Cerebellum (tissue), 4 donors: ENCODE measurements at places on chromosomes 5 and 9.

DNA sequence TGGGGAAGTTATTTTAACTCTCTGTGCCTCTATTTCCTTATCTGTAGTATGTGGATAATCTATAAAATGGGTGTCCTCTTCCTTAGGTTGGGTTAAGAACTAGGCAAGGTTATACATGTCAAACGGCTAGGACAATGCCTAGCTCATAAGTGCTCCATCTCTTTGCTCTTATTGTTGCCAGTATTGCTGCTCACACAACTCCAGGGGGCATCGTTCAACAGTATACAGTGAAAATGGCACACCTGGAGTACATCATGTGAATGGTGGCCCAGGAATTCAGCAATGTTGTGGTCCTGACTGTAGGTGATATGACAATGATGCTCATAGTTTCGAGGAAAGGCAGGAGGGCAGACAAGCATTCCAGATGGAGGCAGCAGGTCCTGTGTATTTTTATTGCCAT lies 30.1 kb downstream of the SLIT3 start:
- no peak for DNase-seq

DNA sequence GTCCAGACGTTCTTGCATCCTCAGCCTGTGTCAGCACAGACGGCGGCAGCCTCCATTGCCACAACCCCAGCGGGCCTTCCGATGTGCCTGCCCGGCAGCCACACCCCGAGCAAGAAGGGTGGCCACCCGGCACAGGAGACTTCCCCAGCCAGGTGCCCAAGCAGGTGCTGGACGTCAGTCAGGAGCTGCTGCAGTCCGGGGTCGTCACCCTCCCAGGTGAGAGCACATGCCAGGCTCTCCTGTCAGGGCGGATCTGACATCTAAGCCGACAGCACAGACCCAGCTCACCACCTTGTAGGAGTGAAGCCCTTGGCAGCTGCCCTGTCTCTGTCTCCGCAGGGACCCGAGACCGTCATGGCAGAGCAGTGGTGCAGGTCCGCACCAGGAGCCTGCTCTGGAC lies 48.3 kb upstream of the LRRC14B start:
- DNase-seq: no peak

DNA sequence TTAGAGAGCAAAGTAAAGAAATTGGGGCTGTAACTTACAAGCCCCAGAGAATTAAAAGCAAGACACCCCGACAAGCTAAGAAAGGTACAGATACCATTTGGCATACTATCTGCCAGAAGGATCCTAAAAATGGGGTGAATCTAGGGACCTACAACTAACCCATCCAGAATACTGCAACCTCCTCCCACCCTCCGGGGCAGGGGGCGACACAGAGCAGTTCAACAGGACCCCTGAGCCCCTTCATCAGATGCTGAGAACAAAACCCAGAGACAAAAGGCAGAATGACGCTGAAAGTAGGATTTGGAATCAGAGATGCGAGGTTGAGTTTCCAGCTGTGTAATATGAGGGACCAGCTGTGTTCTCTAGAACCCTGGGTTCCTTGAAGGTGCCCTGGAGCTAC lies 71.2 kb downstream of the EPB41L4B start:
- DNase-seq: no peak

GRCh38 chr5:176788091-176788490 lies 22.3 kb upstream of the UNC5A start:
- no peak for DNase-seq

GRCh38 chr9:77926371-77926878 lies 105.2 kb downstream of the GNAQ start:
- no peak for DNase-seq

- no peak for DNase-seq
Observed at GRCh38 chr9:108196332-108197007, 659.3 kb downstream of the ACTL7B start.

DNA sequence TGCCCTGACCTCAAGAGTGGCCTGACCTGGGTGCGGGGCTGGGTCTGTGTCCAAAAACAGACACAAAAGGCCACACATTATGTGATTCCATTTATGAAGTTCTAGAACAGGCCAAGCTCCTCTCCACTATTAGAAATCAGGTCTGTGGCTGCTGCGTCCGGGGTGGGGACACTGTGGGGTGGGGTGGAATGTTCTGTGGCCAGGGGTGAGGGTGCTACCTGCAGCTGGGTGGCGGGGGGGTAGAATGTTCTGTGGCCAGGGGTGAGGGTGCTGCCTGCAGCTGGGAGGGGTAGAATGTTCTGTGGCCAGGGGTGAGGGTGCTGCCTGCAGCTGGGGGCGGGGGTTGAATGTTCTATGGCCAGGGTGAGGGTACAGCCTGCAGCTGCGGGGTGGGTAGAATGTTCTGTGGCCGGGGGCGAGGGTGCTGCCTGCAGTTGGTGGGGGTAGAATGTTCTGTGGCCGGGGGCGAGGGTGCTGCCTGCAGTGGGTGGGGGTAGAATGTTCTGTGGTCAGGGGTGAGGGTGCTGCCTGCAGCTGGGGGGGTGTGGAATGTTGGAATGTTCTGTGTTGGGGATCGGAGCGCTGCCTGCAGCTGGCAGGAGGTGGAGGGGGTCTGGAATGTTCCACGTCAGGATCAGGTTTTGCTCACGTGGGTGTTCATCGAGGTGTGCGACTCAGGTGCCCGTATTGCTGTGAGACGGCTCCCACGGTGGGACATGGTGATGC lies 8.3 kb downstream of the LCN12 start:
- DNase-seq: no peak

DNA sequence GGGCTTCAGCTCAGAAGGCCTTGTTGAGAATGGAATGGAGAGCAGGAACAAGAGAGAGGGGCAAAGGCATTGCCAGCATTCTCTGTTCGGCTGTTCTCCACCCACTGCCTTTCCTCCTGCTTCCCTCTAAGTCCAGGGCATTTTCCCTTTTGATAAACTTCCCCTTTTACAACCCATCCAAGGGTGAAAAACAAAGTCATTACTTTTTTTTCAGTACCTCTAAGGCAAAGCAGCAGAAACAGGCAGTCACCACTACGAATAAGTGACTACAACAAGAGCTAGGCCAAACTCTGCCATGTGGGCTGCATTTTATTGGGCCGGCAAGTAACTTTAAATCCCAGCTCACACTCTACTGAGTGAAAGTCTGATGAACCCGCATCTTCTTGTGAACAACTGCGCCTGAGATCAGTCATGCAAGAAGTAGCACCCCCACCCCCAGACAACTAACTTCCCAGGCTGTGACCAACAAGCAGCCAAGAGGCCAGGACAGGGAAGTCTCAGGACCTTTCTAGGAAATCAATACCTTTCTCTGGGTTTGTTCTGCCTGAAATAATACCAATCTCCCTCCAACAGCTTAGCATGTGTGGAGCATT lies 13.1 kb downstream of the IL7R start:
- DNase-seq: no peak
